ENCODE measurements at places on chromosomes 7 and 10.
A peak's percentile ranks its signal among the peaks of the same experiment; 100 is the strongest.

GRCh38 chr10:128114901-128115300 is 11.3 kb downstream of the MKI67 start:
- DNase-seq: no peak

DNA sequence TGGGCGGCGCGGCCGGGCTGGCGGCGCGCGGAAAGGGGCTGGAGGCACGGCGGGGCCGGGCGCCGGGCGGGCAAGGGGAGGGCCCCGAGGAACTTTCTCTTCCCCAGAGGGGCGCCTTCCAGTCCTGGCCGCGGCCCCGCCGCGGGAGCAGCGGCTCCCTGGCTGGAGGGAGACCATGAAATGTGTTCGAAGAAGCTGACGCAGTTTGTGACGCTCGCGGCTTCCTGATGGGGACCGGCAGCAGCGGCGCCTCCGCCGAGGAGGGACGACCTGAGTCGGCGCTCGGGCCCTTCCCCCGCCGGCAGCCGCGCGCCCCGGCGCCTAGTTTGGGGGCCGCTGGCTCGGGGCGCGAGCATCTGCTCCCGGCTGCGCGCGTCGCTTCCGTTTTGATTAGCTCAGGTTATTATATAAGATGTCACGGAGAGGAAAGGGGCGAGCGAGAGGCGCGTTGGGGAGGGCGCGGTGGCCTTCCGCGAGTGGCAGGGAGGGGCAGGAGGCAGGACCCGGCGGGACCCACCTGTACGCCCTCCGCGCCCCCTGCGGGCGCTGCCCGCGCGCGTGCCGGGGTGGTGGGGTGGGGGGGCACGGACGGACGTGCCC is 57.1 kb upstream of the PCGF5 start:
- DNase-seq: peak; percentile 40

DNA sequence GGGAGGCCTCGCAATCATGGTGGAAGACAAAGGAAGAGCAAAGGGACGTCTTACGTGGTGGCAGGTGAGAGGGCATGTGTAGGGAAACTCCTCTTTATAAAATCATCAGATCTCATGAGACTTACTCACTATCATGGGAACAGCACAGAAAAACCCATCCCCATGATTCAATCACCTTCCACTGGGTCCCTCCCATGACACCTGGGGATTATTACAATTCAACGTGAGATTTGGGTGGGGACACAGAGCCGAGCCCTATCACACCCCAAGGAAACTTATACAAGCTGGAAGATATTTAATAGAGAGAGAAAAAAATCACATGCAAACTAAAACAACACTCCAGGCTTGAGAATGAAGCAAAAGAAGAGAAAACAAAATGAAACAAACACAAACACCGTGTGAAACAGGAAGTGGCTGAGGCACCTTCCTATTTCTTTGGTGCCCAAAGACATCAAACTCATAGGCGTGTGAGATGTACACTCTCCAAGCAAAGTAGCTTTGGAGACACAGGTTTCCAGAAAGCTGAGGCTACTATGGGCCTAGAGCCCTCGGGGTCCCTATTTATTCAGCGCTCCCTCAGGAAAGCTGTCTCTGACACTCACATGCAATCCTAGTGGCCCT is 97.2 kb downstream of the PRKCQ start:
- no peak for DNase-seq

DNA sequence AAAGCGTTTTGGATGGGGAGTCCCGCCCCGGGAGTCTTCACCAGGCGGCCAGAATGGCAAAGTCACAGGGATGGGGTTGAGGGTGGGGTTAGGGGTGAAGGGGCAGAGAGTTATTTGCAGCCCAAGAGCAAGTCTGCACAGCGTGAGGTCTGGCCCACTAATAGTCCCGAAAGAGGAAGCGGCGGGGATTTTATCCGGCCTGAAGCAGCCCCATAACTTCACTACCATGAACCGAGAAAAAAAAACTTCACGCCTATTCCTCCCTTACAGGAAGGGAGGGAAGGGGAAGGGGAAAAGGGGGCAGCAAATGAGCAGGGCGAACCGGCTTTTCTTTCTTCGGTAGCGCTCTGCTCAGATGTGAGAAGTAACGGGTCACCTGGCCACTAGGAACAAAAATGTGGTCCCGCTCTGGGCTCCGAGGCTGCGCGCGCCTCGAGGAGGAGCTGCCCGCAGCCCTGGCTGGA is 712 bp downstream of the ITPRIP start:
- DNase-seq: no peak

DNA sequence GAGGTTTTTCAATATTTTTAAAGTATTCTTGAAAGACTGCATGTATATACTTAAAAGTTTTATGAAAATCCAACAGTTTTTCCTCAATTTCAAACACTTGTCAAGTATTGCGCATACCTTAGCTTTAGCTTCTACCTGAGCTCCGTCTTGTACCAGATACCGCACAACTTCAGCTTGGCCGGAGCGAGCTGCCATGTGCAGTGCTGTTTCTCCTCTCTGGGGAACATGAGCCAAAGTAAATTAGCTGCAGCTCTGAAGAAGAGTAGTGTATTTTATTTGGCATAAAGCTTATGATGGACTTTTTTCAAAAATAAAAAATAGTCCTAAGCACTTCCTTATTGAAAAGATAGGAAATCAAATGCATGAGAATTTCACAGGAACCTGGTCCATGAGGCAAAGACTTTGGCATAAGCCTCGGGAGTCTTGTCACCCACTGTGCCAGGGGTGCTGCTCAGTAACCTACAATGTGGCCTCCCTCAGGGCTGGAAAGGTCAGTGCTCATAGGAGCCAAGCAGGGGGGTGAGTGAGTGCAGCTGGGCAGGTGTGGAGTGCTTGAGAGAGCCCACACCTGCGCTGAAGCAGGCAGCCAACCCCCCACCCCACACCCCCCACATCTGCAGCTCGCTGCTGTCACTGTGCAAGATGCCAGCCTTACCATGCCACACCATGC is 189.5 kb downstream of the ANK3 start:
- no peak for DNase-seq

DNA sequence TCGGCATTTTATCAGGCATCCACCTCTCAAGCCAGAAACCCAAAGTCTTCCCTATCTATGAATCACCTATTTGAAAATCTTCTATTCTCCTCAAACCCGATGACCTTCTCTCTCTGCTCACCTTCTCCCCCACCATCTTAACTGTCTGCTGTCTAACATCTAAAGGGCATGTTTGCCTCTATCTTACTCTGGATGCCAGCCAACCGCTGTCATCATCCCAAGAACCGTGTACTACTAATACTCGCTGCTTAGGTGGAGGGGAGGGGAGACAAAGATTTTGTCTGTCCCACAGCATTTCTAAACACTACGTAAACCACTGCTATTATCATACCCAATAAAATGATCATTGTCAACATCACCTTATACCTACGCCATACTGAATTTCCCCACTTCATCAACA is 29.5 kb downstream of the PAXIP1 start:
- DNase-seq: no peak

DNA sequence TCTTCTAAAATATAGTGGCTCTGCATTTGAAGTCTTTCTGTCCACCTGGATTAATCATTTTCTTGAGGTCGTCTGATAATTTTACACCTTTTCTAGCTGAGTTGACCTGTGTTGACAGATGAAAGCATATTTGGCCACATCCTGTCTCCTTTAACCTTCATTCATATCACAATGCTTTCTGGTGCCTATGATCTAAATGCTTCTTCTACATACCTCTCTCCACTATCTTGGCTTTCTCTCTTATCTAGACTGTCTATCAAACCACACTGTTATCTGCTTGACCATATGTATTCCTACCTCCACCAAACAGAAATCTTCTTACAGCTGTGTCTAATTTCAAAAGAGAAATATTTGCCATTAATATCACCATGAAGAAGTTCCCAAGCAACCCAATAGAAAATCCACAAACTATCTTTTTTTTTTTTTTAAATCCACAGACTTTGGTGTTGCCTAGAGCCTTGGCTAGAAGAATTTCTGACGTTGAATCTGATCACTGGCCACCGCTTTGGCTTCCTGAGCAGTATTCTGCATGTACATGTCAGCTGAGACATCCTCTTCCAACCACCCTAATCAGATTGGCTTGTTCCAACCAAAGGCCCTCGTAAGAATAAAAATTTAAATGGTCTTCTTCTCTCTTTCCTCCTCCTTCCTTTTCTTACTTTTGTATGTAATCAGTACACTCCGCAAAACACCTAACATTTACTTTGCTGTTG is 66.3 kb upstream of the SP4 start:
- DNase-seq: no peak

GRCh38 chr10:117003336-117003735 is 1.7 kb downstream of the SHTN1 start:
- DNase-seq: no peak

DNA sequence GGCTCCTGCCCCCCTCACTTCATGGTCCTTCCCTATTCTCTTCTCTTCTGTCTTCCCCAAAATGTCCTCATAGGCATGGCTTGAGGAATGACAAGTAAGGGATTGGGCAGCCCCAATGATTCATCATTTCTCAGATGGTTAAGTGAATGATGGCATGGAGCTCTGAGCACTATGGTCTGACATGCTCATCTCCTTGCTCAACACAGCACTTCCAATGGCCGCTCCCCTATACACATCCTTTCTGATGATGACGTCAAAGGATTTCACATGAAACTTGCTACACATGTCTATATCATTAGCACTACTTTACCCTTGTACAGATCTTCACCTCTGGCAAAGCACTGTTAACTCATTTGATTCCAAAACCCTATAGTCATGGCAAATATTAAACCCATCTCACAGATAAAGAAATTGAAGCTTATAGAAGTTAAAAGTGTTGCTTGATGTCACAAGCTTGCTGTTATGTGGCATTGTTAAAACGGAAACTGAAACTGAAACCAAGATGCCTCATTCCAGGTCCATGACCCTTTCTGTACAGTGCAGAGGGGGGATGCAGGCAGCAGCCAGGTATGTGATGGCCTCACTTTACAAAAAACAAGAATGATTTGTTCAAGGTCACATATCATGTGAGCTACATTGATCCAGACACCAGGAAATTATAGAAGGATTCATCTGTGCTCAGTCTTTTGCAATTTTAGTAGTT is 90.0 kb upstream of the PLXNA4 start:
- no peak for DNase-seq

- DNase-seq: no peak
Observed at GRCh38 chr7:108629651-108630400, 60.2 kb downstream of the DNAJB9 start.

GRCh38 chr10:74628136-74628535 is 198.3 kb upstream of the KAT6B start:
- DNase-seq: no peak

DNA sequence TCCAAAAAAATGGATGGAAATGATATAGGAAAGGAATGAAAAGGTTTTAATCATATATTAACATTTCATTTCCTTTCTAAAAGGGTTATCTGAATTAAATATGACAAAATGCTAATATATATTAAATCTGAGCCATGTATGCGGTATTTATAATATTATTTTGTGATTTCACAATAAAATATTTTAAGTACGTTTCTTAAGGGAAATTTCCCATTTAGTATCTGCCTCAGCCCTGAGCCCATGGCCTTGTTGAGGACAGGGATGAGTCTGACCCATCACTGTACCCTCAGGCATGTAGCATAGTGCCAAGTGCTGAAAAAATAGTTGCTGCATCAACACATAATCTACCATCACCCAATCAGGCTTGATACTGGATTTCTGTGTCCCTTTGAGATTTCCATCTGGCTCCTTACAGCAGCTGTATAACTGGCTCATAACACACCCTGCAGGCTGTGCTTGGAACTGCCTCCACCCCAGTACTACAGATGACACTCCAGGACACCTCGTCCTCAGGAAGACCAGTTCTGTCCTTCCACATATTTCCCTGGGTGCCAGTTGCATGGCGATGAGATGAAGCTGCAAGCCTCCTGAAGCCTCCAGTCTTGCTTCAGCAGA is 59.4 kb upstream of the ASAH2 start:
- DNase-seq: no peak

DNA sequence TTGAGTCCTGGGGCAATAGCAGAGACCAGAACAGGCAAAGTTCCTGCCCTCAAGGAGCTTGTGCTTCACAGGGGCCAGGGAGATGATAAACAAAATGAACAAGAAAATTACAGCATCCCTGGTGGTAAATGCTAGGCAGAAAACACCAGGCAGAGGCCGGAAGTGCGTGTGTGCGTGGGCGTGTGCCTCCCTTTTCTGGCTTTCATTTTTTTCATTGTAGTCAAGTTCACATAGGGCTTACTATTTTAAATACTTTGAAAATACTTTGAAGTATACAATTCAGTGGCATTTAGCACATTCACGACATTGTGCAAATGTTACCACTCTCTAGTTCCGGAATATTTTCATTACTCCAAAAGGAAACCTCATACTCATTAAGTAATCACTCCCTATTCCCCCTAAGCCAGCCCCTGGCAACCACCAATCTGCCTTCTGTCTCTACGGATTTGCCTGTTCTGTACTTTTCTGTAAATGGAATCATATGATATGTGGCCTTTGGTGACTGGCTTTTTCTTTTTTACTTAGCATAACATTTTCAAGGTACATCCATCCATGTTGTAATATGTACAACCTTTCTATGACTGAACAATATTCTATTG is 88.1 kb upstream of the PDCD4 start:
- DNase-seq: peak; percentile 56

DNA sequence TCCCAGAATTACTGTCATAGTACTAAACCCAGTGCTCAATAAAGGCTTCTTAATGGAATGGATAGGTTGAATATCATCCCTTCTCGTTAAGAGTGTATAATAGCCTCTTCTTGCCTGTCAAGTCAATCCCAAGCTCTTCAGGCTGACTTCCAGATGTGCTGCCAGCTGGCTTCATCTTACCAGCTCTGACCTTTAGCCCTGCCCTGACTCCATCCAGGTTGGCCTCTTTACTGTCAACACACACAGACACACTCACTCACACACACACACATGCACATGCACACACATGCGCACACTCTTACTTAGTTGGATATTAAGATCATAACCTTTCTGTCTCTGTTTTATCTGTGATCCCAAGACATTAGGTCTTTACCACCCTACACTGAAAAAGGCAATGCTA is 49.1 kb downstream of the ASB4 start:
- no peak for DNase-seq

DNA sequence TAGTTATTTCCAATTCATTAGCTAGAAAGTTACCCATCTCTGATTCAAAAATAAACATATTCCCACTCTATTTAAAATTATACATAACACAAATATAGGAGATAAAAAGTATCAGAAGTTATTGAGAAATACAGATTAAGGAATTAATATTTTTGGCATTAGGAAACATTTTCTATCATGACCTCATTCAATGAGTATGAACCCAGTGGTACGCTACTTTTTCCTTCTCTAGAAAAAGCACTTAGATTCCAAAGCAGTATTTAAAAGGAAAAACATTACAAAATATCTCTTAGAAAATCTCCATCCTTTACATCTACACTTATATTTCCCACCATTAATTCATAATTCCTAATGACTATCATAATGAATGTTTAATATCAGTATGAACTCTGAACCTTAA is 240.6 kb upstream of the GNAI1 start:
- DNase-seq: no peak

GRCh38 chr10:131882590-131883451 is 18.0 kb upstream of the PPP2R2D start:
- DNase-seq: no peak

- no peak for DNase-seq
Observed at GRCh38 chr7:18575622-18576572, 80.3 kb downstream of the HDAC9 start.

Measured in stimulated activated CD4-positive, alpha-beta T cell treated with anti-CD3 and anti-CD28 coated beads, Interleukin-1b, Interleukin-23, amount 100 ng/mL, for 1 hour (primary cell).